ENCODE measurements at places on chromosomes 3 and 15.

GRCh38 chr3:178623666-178624255 lies 87.5 kb downstream of the KCNMB2 start:
- no peaks in the 10 kb centered on the region for H3K27me3 ChIP-seq
- DNase-seq: no peak
- H3K4me1 ChIP-seq: no peaks in the 10 kb centered on the region
- H3K4me3 ChIP-seq: no peak overlapping the region
- no peak overlapping the region for H3K27ac ChIP-seq

GRCh38 chr3:88810455-88810854 lies 297.0 kb upstream of the EPHA3 start:
- H3K4me1 ChIP-seq: no peaks in the 10 kb centered on the region
- DNase-seq: no peak
- no peak overlapping the region for H3K27ac ChIP-seq
- H3K27me3 ChIP-seq: no peaks in the 10 kb centered on the region
- no peaks in the 10 kb centered on the region for H3K36me3 ChIP-seq

DNA sequence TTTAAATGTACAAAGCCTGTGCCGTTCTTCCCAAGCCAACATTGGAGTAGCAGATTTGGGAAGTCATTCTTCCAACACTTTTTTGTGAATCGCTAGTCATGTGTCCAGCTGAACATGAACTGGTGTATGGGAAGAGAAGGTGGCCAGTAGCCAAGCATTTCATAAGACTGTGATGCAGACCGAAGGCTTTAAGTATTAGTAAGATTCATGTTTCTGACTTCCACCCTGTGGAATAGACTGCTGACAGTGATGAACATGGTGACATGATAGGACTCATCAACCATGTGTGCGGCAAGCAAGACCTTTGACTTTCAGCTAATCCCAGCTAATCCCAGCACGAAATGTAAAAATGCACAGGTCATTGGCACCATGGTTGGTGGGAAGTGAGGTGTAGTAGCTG lies 48.3 kb upstream of the THSD4 start:
- H3K27ac ChIP-seq: no peak overlapping the region
- H3K36me3 ChIP-seq: no peaks in the 10 kb centered on the region
- no peaks in the 10 kb centered on the region for H3K4me1 ChIP-seq
- DNase-seq: no peak
- H3K27me3 ChIP-seq: no peaks in the 10 kb centered on the region
- no peak overlapping the region for H3K4me3 ChIP-seq

DNA sequence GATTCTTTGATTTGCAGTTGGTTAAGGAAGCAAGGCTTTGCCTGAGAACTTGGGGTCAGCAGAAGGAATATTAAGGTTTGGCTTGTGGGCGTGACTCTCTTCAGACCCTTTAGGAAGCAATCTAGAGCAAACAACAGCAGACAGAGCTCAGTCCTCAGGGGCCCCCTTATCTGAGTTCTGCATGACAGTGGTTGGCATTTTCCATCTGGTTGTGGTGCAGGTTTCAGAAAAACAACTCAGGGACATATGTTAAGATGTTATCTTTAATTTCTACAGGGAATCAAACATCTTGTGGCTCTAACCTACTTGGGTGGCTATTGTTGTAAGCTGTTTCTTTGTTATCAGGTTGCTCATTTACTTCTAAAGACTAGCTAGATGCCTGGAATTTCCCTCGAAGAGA lies 141.4 kb downstream of the VPS8 start:
- H3K36me3 ChIP-seq: peaks cover 2% of the 10 kb centered on the region
- no peak overlapping the region for H3K27ac ChIP-seq
- H3K4me3 ChIP-seq: no peak overlapping the region
- DNase-seq: no peak

DNA sequence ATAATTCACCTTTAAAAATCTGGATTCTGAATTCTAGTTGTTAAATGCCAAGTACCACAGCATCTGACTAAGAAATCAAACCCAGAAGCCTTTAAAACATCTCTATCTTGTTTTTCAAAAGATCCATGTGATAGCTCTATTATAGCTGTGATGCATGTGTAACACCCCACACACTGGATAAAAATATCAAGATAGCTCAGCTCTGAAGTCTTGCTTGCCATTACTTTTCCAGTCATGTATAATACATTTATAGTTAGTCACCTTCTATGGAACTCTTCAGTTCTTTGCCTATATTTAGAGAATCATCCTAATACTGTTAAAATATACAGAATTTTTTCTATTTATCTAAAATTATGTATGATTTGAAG lies 11.6 kb downstream of the ARPP19 start:
- H3K36me3 ChIP-seq: no peaks in the 10 kb centered on the region
- DNase-seq: no peak
- H3K4me3 ChIP-seq: no peak overlapping the region
- no peaks in the 10 kb centered on the region for H3K27me3 ChIP-seq
- no peaks in the 10 kb centered on the region for H3K4me1 ChIP-seq

GRCh38 chr3:151439652-151440125 lies 21.2 kb downstream of the IGSF10 start:
- H3K4me1 ChIP-seq: no peaks in the 10 kb centered on the region
- H3K27ac ChIP-seq: no peak overlapping the region
- H3K27me3 ChIP-seq: no peaks in the 10 kb centered on the region

DNA sequence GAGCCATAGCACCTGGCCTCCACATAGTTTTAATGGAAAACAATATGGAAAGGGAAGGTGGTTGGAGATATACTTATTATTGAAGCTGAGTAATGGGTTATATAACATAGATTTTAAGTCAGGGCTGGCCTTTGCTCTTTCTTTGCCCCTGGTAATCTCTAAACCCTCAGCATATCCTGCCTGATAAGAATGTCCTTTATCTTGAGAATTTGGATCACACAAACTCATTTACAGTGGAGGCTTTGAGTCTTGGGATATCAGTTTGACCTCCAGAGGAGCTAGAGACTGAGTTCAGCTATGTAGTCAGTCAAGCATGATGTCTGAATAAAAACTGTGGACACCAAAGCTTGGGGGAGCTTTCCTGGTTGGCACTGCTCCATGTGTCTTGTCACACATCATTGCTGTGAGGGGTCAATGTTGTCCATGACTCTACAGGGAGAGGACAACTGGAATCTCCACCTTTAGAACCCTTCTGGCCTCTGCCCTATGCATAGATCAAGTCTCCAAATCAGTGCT lies 9.0 kb upstream of the C3orf33 start:
- no peak for DNase-seq
- H3K4me3 ChIP-seq: no peak overlapping the region
- H3K4me1 ChIP-seq: no peaks in the 10 kb centered on the region
- no peaks in the 10 kb centered on the region for H3K36me3 ChIP-seq
- no peaks in the 10 kb centered on the region for H3K27me3 ChIP-seq

DNA sequence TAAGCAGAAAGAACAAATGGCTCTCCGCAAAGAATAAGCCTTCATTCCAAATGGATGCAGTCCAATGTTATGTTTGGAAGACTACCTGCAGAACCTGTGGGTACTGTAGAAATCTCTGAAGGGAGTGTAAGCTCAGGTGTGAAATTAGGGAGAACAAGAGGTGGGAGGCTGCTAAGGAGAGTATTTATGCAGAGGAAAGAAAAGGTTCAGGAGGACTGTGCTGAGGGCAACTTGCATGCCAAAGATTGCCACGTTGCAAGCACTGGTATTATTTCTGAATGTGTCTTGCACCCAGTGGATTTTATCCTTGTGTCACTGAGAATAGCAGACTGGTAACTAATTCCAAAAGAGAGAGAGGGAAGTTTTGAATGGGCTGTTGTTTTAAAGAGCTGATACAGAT lies 144.1 kb downstream of the ITPR1 start:
- DNase-seq: no peak
- H3K27ac ChIP-seq: no peak overlapping the region
- no peaks in the 10 kb centered on the region for H3K36me3 ChIP-seq

DNA sequence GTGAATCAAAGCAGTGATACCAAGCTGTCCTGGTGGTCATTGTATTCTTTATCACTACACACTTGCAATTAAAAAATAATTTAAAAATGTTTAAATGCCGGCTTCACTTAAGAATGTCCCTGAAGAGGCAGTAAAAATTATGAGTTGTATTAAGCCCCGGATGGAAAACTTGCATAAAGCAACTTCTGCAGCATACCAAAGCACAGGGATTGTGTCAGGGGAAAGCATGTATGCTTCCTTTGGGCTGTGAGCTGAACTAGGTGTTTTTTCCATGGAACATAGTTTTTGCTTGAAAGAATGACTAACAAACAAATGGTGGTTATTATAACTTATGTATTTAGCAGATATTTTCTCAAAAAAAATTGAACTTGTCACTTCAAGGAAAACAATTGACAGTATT lies 143.1 kb downstream of the ARNT2 start:
- DNase-seq: no peak
- no peak overlapping the region for H3K4me3 ChIP-seq
- no peaks in the 10 kb centered on the region for H3K4me1 ChIP-seq
- peaks cover 3% of the 10 kb centered on the region for H3K36me3 ChIP-seq
- no peak overlapping the region for H3K27ac ChIP-seq

GRCh38 chr3:140395134-140396075 lies 282.5 kb upstream of the TRIM42 start:
- H3K27ac ChIP-seq: no peak overlapping the region
- H3K27me3 ChIP-seq: no peaks in the 10 kb centered on the region
- H3K4me3 ChIP-seq: no peak overlapping the region
- H3K4me1 ChIP-seq: no peaks in the 10 kb centered on the region

GRCh38 chr15:40825661-40826422 lies 2.7 kb downstream of the PPP1R14D start:
- H3K4me1 ChIP-seq: no peaks in the 10 kb centered on the region
- H3K27ac ChIP-seq: no peak overlapping the region
- no peaks in the 10 kb centered on the region for H3K36me3 ChIP-seq
- no peak overlapping the region for H3K4me3 ChIP-seq

DNA sequence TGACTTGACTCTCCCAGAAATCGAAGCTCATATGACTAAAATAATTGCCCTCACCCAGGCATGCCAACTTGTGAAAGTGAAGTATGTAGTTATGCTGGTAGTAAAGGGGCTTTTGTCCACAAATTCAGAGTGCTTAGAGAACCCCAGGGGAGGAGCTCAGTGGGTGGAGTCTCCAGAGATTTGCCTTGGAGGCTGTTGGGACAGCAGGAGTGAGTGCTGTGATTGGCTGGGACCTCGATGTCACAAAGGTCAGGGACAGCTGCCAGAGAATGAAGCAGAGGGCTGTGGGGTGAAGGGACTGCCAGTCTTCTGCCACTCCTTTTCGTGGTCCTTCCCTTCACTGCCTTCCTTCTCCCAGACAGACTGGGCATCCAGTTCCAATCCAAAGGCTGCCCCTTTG lies 49.8 kb downstream of the ZNF445 start:
- no peak for DNase-seq
- no peaks in the 10 kb centered on the region for H3K4me1 ChIP-seq
- H3K27me3 ChIP-seq: no peaks in the 10 kb centered on the region
- H3K36me3 ChIP-seq: no peaks in the 10 kb centered on the region

GRCh38 chr3:45618081-45618509 lies 23.5 kb downstream of the LIMD1 start:
- no peak for DNase-seq
- no peak overlapping the region for H3K4me3 ChIP-seq
- H3K4me1 ChIP-seq: peaks cover 30% of the 10 kb centered on the region

DNA sequence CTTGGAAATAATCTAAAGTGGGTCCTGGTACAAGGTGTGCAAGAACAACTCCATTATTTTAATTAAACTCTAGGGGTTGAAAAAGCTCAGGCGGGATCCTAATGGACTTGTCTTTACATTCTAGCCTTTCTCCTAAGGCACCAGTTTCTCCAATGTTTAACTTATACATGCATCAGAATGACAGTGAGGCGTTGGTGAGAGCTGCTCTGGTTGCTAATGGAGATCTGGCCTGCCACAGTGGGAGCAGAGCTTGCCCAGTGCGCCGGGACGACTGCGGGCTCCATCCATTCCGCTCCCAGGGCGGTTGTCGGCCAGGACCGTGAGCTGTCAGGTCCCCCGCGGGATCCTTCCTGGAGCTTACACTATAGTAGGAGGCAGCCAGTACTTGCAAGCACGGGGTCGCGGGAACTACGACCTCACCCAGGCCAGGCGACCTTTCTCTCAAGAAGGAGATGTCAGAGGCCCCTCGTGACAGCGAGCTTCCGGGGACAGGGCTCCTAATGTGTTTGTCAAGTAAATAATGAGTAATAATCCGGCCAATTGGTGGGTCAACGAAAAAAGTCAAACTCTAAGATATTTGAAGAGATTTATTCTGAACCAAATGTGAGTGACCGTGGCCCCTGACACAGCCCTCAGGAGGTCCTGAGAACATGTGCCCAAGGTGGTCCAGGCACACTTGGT lies 991 bp upstream of the HIGD1A start:
- H3K27ac ChIP-seq: peak overlapping the region; percentile 97
- no peaks in the 10 kb centered on the region for H3K27me3 ChIP-seq
- peak overlapping the region; percentile 93 for H3K4me3 ChIP-seq
- peaks cover 13% of the 10 kb centered on the region for H3K4me1 ChIP-seq
